Thoracic aorta (tissue), 2 donors: ENCODE measurements at places on chromosomes 7 and 10. TPM values are rescaled to one million over a fixed set of nuclear protein-coding genes. Genes with fewer than 3 reads are reported as not detected.

- H3K27ac ChIP-seq: no peak overlapping the region
- no peak for DNase-seq
- H3K36me3 ChIP-seq: no peaks in the 10 kb centered on the region
Observed at GRCh38 chr7:94223375-94224084, 171.2 kb upstream of the COL1A2 start.

DNA sequence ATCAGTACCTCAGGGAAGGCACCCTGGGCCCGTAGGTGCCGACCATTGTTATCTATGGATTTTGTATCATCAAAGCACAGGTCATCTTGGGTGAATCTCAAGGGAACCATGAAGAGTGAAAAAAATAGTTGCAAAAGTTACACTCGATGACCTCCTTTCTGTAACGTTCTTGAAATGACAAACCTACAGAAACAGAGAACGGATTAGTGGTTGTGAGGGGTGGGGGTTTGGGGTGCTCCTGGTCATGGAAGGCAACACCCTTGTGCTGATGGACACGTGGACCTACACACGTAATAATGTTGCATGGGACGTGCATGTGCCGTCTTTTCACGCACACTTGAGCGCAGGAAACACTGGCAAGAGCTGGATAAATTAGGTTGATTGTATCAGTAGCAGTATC, 655.9 kb downstream of the SDK1 start:
- no peak for DNase-seq
- H3K4me1 ChIP-seq: no peaks in the 10 kb centered on the region
- H3K36me3 ChIP-seq: peaks cover 6% of the 10 kb centered on the region
- H3K4me3 ChIP-seq: no peak overlapping the region
- H3K27ac ChIP-seq: no peak overlapping the region

DNA sequence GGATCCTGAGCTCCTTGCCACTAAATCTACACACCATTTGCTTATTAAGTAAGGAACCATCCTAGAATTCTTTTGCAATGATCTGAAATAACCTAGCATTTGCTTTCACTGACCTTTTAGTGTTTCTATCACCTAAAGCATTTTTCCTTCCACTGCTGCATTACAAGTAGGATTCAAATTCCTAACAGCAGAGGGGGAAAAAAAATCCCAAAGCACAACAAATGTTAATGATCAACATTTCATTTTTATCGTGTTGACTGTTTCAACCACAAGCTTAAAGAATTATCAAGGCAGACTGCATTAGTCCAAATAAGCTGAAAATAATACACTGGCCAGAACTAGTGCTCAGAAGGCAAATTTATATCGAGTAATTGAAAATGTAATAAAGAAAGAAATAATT, 174.7 kb upstream of the TCF7L2 start:
- no peak overlapping the region for H3K27ac ChIP-seq
- no peaks in the 10 kb centered on the region for H3K4me1 ChIP-seq
- H3K27me3 ChIP-seq: no peaks in the 10 kb centered on the region
- no peak overlapping the region for H3K4me3 ChIP-seq
- no peak for DNase-seq

GRCh38 chr10:99784727-99785441, 2.4 kb downstream of the ABCC2 start:
- H3K27ac ChIP-seq: no peak overlapping the region
- H3K4me3 ChIP-seq: no peak overlapping the region
- H3K36me3 ChIP-seq: no peaks in the 10 kb centered on the region
- no peak for DNase-seq
- peaks cover 9% of the 10 kb centered on the region for H3K4me1 ChIP-seq
- H3K27me3 ChIP-seq: no peaks in the 10 kb centered on the region

DNA sequence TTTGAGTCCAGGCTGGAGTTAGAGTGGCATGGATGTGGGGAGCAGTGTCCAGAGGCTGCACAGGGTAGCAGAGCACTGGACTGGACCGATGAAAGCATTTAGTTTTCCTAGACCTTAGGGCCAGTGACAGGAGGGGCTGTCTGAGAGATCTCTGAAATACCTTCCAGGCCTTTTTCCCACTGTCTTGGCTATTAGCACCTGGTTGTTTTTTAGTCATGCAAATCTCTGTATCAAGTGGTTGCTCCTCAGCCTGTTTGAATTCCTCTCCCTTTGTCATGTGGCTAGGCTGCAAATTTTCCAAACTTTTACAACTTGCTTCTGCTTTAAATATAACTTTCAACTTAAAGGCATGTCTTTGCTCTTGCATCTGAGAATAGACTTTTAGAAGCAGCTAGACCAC, 504.3 kb upstream of the VSTM2A start:
- DNase-seq: no peak
- H3K4me3 ChIP-seq: no peak overlapping the region
- no peaks in the 10 kb centered on the region for H3K27me3 ChIP-seq
- no peak overlapping the region for H3K27ac ChIP-seq
- no peaks in the 10 kb centered on the region for H3K36me3 ChIP-seq

DNA sequence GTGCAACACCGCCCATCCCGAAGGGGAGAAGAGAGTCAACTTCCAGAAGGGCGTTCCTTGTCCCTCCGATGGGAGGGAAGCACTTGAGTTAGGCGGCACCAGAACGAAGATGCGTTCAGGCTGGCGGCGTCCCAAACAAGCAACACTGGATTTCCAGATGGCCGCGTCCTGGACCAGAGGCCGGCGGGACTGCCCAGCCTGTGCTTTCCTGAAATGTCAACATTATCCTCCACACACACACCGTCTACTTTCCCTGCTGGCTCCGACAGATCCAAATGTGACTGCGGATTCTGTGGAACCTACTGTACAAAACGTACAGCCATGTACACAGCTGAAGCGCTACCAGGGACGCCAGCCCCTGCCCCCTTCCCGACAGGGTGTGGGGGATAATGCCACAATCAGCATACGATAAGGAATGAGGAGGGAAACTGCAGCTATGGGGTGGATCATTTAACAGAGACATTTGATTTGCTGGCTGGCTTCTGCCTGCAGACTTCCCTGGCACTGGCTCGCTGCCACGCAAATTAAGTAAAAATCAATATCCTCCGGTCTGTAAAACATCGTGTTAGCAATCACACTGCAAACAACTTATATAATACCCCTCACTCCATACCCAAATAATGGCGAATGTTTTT, 82.1 kb downstream of the ZRANB1 start:
- H3K27ac ChIP-seq: no peak overlapping the region
- H3K27me3 ChIP-seq: no peaks in the 10 kb centered on the region
- H3K4me3 ChIP-seq: peak overlapping the region; percentile 38
- H3K4me1 ChIP-seq: peaks cover 95% of the 10 kb centered on the region

DNA sequence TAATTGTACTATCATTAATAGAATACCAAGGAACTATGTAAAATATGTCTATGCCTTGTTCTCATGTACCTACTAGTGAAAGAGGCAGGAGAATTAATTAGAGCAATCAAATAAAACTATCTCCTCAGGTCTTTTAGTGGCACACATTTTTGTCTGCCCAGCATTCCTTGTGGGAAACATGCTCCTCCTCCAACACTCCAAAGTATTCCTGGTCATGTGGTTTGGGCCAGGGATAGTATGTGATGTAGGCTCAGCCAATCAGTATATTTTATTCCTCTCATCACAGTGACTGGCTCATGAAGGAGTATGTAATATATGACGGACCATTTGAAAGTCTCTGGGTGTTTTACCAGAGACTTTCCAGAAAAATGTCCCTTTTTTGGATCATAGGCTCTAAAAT, 16.7 kb upstream of the SYPL1 start:
- H3K27me3 ChIP-seq: no peaks in the 10 kb centered on the region
- DNase-seq: no peak
- H3K27ac ChIP-seq: no peak overlapping the region
- no peaks in the 10 kb centered on the region for H3K36me3 ChIP-seq
- H3K4me1 ChIP-seq: no peaks in the 10 kb centered on the region

DNA sequence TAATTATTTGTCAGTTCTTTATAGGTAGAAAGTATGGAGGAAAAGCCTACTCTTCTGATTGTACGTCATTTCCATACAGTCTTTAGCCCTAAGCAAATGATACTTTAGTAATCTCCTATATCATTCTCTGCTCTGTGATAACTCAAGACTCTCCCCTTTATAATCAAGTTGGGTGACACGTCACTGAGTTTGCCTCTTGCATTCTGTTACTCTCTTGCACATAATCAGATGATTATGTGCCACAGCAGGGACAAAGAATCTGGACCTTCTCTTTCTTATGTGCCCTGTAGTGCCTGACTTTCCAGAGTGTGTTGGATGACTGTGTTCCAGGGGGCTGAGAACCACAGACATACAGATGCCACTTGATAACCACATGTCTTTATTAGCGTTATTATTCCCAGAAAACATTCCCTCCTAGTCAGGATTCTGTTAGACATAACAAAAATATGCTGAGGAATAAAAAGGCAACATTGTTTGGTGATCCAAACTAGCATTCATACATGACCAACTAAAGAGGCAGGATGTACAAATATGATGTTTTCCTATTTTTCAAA, 116.4 kb upstream of the HGF start:
- H3K36me3 ChIP-seq: no peaks in the 10 kb centered on the region
- no peak for DNase-seq
- no peak overlapping the region for H3K4me3 ChIP-seq
- H3K27me3 ChIP-seq: no peaks in the 10 kb centered on the region
- H3K27ac ChIP-seq: no peak overlapping the region
- H3K4me1 ChIP-seq: peaks cover 6% of the 10 kb centered on the region

- H3K4me3 ChIP-seq: no peak overlapping the region
- H3K27ac ChIP-seq: no peak overlapping the region
- H3K4me1 ChIP-seq: peaks cover 5% of the 10 kb centered on the region
Observed at GRCh38 chr7:15921576-15921975, 235.1 kb upstream of the MEOX2 start.

DNA sequence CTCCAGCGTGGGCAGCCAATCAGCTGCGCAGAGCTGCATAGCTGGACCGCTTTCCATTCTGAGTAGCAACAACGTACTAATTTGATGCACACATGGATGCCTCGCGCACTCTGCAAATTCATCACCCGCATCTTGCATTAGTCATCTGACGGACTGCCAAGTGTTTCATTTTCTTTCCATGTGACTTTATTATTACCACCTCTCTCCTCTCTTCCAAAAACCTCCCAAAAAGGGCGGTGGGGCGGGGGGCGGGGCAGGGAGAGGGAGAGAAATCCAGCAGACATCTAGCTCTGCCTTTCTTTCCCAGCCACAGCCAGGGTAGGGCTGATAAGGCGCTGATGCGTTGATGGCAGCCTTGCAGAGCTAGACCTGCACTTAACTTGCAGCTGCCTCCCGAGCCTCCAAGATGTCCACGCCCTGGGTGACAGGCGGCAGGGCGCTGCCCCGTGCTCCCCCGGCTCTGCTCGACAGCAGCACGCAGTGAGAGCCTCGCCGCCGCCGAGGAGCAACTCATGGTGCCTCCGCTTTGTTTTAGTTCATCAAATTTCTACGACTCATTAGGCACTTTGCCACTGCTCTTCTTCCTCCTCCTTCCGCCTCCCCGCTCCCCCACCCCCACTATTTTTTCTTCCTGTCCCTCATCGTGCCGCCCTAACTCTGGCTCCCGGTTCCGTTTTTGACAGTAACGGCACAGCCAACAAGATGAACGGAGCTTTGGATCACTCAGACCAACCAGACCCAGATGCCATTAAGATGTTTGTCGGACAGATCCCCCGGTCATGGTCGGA, 147.3 kb downstream of the CELF2 start:
- H3K36me3 ChIP-seq: no peaks in the 10 kb centered on the region
- peak overlapping the region; percentile 89 for H3K4me3 ChIP-seq
- peaks cover 2% of the 10 kb centered on the region for H3K4me1 ChIP-seq
- no peaks in the 10 kb centered on the region for H3K27me3 ChIP-seq
- peak; percentile 36 for DNase-seq

GRCh38 chr10:117736655-117737054, 194.1 kb downstream of the EMX2 start:
- no peak overlapping the region for H3K27ac ChIP-seq
- H3K36me3 ChIP-seq: no peaks in the 10 kb centered on the region
- H3K4me3 ChIP-seq: no peak overlapping the region
- no peaks in the 10 kb centered on the region for H3K4me1 ChIP-seq
- no peak for DNase-seq

- no peaks in the 10 kb centered on the region for H3K36me3 ChIP-seq
- H3K27me3 ChIP-seq: no peaks in the 10 kb centered on the region
Observed at GRCh38 chr10:58087896-58088295, 179.8 kb downstream of the IPMK start.

- H3K27me3 ChIP-seq: no peaks in the 10 kb centered on the region
- no peak for DNase-seq
- no peaks in the 10 kb centered on the region for H3K36me3 ChIP-seq
Observed at GRCh38 chr10:29317027-29317420, 28.2 kb downstream of the LYZL1 start.

- no peak overlapping the region for H3K27ac ChIP-seq
- H3K36me3 ChIP-seq: peaks cover 3% of the 10 kb centered on the region
- H3K4me1 ChIP-seq: peaks cover 9% of the 10 kb centered on the region
- H3K4me3 ChIP-seq: no peak overlapping the region
- no peaks in the 10 kb centered on the region for H3K27me3 ChIP-seq
- DNase-seq: no peak
Observed at GRCh38 chr7:98137826-98138151, 31.1 kb downstream of the LMTK2 start.

- H3K4me1 ChIP-seq: peaks cover 15% of the 10 kb centered on the region
- no peak overlapping the region for H3K27ac ChIP-seq
- H3K36me3 ChIP-seq: no peaks in the 10 kb centered on the region
- H3K4me3 ChIP-seq: peak overlapping the region; percentile 95
- H3K27me3 ChIP-seq: no peaks in the 10 kb centered on the region
- DNase-seq: no peak
Observed at GRCh38 chr7:156892081-156892800, 742 bp downstream of the LMBR1 start.

- H3K4me1 ChIP-seq: peaks cover 34% of the 10 kb centered on the region
- no peak overlapping the region for H3K27ac ChIP-seq
- DNase-seq: no peak
Observed at GRCh38 chr7:106282852-106283251, 1.9 kb downstream of the NAMPT start.

DNA sequence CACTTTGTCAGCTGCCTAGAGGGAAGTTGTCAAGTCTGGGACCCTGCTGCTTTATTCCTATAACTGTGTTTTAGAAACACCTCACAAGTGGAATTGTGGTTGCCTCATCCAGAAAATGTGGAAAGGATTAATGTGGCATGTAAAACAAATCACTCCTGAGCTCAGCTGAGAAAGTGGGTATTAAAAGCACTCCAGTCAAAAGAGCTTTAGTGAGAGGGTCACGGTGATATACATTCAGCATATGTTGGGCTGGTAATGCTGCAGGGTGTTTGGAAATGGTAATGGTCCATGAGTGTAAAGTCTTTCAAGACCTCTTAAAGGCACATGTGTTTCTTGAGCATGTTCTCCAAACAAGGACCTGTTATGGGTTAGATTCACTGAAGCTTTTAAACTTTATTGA, 318.2 kb upstream of the MEOX2 start:
- no peak for DNase-seq
- no peak overlapping the region for H3K4me3 ChIP-seq
- no peaks in the 10 kb centered on the region for H3K27me3 ChIP-seq

GRCh38 chr7:2698581-2699288, 10.7 kb downstream of the AMZ1 start:
- H3K27me3 ChIP-seq: no peaks in the 10 kb centered on the region
- H3K27ac ChIP-seq: no peak overlapping the region
- H3K4me3 ChIP-seq: no peak overlapping the region
- peaks cover 11% of the 10 kb centered on the region for H3K4me1 ChIP-seq
- H3K36me3 ChIP-seq: no peaks in the 10 kb centered on the region

Gene DENND2A
- total RNA-seq: 4.9 TPM

Gene BTAF1
- 55.4 TPM for total RNA-seq

Gene HOGA1
- total RNA-seq: 12.3 TPM

Gene NACAD
- total RNA-seq: 11.1 TPM
